ENCODE measurements at places on chromosomes 6 and 20.

- no peak for DNase-seq
Observed at GRCh38 chr6:10800810-10801209, 37.5 kb downstream of the MAK start.

GRCh38 chr6:134421501-134421900, 103.6 kb upstream of the SGK1 start:
- DNase-seq: no peak

DNA sequence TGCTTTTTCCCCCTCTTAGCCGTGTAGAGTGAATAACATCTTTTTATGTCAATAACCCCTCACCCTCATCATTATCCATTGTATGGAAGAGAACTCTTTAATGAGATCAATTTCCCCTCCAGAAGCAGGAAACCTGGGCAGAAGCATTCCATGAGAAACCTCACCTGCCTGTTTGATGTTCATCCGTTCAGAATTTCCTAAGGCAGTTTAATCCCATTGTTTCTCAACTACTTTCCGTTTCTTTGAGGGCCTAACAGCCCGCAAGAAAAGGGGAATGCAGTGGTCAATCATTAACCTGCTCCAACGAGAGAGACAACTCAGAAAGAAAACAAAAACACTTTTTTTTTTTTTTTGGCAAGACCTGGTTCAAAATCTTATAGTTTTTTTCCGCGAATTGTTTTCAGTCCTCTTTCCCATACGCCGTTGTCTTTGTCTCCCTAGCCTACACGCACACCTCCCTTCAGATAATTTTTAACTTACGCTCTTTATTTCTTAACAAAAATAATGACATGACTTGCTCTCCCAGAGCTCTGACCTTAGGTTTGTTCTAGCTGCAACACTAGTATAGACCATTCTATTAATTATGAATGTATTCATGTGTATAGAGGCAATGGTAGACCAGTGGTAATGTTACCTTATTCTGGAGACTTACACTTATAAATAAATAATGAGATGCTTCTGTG, 25.6 kb upstream of the ID4 start:
- DNase-seq: no peak

DNA sequence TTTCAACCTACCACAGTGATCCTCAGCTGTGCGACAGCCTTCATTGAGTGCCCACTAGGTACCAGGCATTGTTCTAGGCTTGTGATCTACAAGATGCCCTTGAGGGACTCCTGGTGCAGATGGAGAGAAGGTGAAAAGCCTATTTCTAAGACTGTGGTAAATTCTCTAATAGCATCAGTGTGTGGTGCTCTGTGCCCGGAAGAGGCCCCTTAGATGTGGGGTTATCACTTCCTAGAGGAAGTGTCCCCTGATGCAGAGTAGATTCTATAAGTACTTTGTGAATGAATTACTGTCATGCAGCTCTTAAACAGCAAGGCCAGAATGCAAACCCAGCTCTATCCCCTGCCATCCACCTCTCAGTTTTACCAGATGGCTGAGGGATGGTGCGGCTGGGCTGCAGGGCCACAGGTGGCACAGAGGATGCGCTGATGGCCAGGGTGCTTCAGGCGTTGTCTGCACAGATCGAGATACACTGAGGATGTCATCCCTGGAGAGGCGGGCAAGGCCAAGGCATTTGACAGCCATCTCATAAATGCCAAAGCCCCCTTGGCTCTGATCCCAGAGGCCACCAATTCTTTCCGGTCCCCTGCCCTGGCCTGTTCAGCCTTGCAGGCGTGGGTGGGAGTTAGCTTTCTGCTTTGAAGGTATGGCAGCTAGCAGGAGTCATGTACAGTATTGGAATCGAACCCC, 96.7 kb downstream of the TOX2 start:
- no peak for DNase-seq
